Caudate nucleus (tissue), 63 donors: ENCODE measurements at places on chromosomes 1 and 21.

GRCh38 chr1:160127865-160128523 is 12.4 kb downstream of the ATP1A2 start:
- no peak for DNase-seq

- no peak for DNase-seq
Measured at GRCh38 chr1:91891454-91891853, 5.5 kb upstream of the TGFBR3 start.

- DNase-seq, result no peak
Measured at GRCh38 chr1:77170687-77171086, 48.5 kb downstream of the PIGK start.

- no peak for DNase-seq
Measured at GRCh38 chr1:193794239-193794638, 607.8 kb upstream of the B3GALT2 start.

DNA sequence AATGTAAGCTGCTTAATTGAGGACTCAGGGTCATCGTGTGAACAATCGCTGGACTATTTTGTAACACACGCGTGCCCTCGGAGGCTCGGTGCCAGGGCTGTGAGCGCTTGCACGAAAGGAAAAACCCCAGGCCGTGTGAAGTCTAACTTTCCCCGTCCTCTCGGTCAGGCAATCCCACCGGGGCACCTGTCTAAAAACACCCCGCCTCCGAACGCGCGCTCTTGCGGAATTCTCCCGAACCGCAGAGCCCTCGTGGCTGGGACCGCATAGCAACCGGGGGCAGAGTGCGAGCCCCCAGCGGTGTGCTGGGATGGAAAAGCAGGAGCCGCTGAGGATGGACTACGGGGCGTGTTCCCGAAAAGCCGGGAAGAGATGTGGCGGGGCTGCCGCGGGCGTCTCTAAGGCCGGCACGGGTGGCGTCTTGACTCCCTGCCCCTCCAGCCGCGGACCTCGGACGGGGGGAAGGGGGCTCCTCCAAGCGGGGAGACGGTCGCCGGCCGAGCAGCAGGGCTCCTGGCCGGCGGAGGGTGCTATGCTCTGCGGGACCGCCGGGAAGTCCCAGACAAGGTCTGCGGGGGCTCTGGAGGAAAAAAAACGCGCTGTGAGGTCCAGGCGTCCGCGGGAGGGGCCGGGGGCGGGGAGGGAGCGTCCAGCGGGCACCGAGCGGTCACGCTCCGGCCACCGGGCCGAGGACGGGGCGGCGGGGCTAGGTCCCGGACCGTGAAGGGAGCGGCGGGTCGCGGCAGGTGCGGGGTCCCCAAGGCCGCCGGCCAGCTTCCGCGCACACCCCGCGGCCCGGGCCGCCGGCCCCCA is 936 bp downstream of the ZBTB21 start:
- no peak for DNase-seq

- DNase-seq, result no peak
Measured at GRCh38 chr1:169044971-169045370, 61.5 kb upstream of the ATP1B1 start.

DNA sequence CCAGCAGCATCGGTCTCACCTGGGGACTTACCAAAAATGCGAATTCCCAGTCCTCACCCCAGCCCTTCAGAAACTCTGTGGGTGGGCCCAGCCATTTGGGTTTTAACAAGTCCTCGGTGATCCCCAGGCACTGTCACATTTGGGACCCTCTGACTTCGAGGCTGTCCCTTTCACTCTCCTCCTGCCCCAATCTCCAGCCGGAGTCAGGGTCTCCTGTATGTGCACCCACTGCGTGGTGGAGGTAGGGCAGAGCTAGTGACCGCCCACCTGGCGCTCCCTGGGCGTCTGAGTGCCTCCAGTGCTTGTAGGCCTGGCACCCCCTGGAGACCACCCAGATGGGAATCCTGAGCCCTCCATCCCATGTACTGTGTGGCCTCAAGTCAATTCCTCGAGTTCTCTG is 31.1 kb downstream of the EPHA8 start:
- no peak for DNase-seq

DNA sequence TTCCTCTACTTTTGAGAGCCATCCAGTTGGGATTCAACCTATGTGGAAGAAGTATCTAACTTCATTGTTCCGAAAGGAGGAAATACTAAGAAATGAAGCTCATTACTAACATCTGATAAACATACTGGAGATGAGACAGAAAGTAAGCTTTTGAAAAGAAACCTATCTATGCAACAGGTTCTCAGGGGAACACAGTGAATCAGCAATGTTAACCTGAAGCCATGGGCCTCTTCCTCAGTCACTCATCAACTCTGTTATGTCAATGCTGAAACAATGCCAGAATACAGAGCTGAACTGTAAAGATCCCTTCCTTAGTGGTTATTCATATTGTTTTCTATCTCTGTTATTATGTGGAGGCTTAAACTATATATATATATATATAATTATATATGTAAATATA is 55.5 kb upstream of the ESRRG start:
- DNase-seq, result no peak

- DNase-seq, result no peak
Measured at GRCh38 chr1:244235157-244235556, 184.1 kb downstream of the ZBTB18 start.

- DNase-seq, result no peak
Measured at GRCh38 chr21:44895859-44896258, 22.4 kb upstream of the PTTG1IP start.

GRCh38 chr1:242454262-242455051 is 70.0 kb downstream of the PLD5 start:
- DNase-seq, result peak; percentile 13

DNA sequence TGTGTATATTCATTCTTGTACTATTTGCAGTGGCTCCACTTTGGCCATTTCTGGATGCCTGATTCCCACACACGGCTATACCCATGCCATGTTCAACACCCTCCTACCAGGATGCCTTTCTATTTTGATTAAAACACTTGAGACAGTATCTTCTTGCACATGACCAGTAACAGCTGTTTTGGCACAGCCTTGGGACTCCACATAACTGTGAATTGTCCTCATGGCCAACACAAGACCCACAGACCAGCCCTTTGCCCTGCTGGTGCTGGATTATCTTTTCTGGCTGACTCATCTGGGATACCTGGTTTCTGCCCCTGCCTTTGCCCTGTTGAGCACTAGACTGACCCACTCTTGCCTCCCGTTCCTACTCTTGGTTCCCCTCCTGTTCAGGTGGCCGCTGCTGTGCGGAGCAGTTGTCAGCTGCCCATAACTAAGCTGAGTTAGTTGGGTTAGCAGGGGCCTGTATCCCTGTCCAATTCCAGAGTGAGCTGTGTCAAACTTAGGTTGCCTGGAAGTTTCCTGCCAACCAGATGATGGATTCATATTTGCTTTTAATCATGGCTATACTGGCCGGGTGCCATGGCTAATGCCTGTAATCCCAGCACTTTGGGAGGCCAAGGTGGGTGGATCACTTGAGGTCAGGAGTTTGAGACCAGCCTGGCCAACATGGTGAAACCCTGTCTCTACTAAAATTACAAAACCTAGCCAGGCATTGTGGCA is 10.8 kb upstream of the EYA3 start:
- no peak for DNase-seq

- DNase-seq, result no peak
Measured at GRCh38 chr1:70146488-70146887, 58.9 kb downstream of the LRRC40 start.

DNA sequence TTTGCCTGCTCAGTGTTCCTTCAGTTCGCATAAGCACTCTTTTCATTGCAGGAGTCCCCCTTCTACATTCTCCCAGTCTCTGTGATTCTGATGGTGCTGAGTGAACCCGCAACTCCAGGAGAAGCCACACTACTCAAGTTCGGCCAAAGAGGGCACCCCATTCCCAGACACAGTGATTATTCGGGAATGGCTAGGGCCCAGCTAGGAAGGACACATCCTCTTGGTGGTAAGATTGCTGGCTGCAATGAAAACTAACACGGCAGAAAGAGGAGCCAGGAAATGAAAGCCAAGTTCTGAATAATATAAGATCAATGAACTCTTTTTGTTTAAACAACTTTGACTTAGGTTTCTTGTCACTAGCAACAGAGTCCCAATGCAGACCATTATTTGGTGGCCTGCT is 14.9 kb downstream of the CREG1 start:
- DNase-seq, result no peak

- DNase-seq, result no peak
Measured at GRCh38 chr1:42983693-42984092, 25.0 kb upstream of the SLC2A1 start.

DNA sequence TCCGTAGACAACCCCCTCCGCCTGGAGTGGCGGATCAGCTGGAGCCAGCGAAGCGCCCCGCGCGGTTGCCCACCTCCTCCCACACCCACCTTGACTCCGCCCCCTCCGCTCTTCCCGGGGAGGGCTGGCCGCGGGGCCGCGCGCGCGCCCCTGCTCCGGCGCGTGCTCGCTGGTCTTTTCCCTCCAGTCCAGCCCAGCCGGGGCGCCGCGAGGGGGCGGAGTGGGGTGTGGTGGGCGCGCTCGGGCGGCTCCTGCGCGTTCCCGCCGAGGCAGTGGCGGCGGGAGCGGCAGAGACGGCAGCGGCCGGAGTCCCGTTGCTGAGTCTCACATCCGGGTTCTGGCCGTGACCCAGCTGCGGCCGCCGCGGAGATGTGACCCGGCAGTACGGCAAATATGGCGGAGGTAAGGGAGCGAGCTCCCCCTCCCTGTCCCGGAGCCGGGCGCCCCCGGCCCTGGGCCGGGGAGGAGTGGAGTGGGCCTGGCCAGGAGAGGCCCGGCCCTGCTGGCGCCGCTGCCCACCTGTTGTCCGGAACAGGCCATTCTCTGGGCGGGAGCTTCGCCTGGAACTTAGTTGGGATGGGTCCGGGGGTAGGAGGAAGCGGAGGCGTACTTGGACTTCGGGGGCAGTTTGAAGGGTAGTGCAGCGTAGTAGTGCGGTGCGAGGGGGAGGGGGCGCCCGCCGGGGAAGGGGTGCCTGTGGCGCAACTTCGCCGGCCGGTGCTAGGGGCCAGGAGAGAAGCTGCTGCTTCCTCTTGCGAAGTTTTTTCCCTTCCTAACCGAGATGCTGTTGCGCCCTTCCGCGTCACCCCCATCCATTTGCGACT is 5.4 kb downstream of the MIER1 start:
- peak; percentile 86 for DNase-seq

- DNase-seq, result no peak
Measured at GRCh38 chr1:21860971-21861370, 48.9 kb downstream of the LDLRAD2 start.

DNA sequence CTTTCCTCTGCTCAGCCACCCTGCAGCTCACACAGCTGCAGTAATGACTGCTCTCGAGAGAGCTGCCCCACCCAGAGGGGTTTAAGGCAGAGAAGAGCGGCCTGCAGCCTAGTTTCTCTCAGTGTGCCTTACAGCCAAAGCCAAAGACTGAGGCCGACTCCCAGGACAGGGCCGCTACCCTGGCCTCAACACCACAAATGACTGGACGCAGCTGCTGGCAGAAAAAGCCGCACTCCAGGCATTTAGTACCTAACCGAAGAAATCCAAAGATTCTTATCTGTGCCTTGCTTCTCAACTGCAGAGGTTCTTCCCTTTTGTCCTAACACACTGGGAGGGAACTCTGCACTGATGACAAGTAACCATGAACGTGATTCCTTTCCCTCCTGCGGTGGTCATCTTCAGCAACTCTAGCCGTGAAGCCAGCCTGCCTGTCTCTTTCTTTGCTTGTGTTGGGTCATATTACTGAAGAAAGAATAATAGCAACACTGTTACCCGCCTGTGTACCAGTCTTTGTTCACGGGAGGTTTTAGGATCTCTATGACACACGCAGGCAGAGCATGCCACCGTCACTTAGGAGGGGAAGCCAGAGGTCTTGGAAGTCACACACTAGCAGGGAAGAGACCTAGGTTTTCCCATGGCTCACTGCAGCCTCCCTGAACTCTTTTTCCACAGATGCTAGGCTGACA is 202.7 kb downstream of the RHOU start:
- no peak for DNase-seq

- no peak for DNase-seq
Measured at GRCh38 chr1:4216231-4216630, 316.2 kb upstream of the C1orf174 start.

GRCh38 chr1:116666187-116667077 is 1.1 kb downstream of the IGSF3 start:
- no peak for DNase-seq

GRCh38 chr1:62092110-62092509 is 102.5 kb upstream of the L1TD1 start:
- DNase-seq, result no peak

- no peak for DNase-seq
Measured at GRCh38 chr1:40312238-40313205, 4.6 kb downstream of the COL9A2 start.

GRCh38 chr21:41973861-41974751 is 20.3 kb upstream of the C2CD2 start:
- no peak for DNase-seq

GRCh38 chr1:66386712-66387111 is 147.2 kb upstream of the SGIP1 start:
- no peak for DNase-seq

GRCh38 chr21:17507591-17507990 is 5.3 kb upstream of the CXADR start:
- no peak for DNase-seq

GRCh38 chr1:207822602-207823451 is 71.0 kb downstream of the CD46 start:
- peak; percentile 91 for DNase-seq

GRCh38 chr1:89670163-89670562 is 37.2 kb downstream of the LRRC8C start:
- DNase-seq, result no peak

- DNase-seq, result no peak
Measured at GRCh38 chr1:909861-910310, 13.8 kb upstream of the SAMD11 start.

GRCh38 chr1:56573311-56573710 is 6.1 kb downstream of the PLPP3 start:
- DNase-seq, result no peak

GRCh38 chr1:113760102-113761080 is 1.1 kb upstream of the PHTF1 start:
- DNase-seq, result no peak

- DNase-seq, result no peak
Measured at GRCh38 chr1:156025876-156026275, 5.1 kb upstream of the SSR2 start.

- DNase-seq, result no peak
Measured at GRCh38 chr1:30677471-30677870, 45.9 kb downstream of the MATN1 start.

DNA sequence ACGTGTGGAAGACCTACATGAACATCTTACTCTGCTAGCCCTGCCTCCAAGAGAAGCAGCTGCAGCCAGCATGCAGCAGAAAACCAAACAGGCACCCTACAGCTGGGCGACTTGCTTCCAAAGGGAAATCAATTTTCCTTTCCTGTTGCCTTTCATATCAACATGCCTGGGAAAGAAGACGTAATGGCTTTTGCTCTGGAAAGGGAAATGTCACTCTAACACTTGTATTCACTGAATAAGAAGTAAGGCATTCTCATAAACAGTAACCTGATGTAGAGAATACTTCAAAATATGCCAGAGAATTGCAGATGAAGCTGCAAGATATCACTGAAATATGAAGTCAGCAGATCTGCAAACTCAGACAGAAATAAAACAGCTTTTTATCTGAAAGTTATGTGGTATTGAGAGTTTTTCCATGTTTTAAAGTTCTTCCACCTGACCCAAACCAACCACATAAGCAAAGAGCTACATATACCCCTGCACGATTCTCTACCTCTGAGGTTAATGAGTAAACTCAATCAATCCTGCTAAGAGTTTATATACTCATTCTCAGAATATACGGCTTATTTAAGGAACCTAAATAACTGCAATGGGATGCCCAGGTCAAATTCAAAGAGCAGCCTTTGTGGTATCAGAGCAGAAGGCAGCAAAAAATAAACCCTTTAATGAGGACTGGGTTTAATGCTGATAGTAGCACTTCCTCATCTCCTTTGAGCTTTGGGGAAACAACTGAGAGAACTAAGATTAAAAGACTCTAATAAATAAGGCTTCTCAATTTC is 150.9 kb downstream of the RERE start:
- no peak for DNase-seq

GRCh38 chr1:44693159-44693558 is 18.6 kb downstream of the ARMH1 start:
- DNase-seq, result no peak
